ENCODE measurements at places on chromosomes 12 and 14.

DNA sequence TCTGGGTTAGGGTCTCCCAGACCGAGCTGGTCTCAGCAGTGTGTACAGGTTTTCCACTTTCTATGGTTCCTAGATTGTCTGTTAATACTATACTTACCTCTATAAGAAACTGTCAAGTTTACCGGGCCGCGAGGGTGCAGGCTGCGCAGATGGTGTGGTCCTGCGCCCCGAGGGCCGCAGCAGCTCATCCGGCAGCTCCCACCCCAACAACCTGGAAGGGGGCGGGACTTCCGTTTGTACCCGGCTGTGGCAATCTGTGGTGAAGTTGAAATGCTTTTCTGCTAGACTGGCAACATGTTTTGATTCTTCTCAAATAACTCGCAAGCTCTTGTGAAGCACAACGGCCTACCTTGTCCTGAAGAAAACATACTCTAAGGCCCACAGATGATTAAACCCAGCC lies at the start of gene CLEC9A:
Gene CLEC9A (plus strand): TSS at position 237 of the 400 bp plus-strand sequence. CDS start 22,006 bp downstream, outside the sequence.
- no peak for DNase-seq

- DNase-seq: no peak
Measured at GRCh38 chr14:96065661-96066459, 26.7 kb downstream of the C14orf132 start.

- DNase-seq: no peak
Measured at GRCh38 chr14:95322651-95323050, 2.9 kb upstream of the CLMN start.

GRCh38 chr12:50749459-50749882 lies 14.4 kb upstream of the ATF1 start:
- no peak for DNase-seq

DNA sequence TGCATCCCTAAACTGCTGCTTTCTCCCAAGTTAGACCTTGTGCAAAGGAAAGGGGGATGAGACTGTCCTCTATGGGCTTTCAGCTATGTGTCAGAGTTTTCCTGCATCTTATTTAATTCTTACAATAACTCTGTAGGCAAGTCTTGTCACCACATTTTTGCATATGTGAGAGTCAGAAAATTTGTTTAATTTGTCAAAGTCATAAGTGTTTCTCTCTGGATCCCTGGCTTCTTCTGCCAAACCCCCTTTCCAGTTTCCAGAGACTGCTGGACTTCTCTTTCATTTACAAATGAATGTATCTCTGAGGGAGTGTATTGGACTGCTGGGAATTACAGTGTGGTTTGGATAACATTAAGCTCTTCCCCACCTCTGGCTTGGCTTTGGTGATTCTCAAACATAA lies 877.6 kb upstream of the SEL1L start:
- no peak for DNase-seq

- no peak for DNase-seq
Measured at GRCh38 chr14:27391331-27391730, 793.5 kb upstream of the NOVA1 start.

DNA sequence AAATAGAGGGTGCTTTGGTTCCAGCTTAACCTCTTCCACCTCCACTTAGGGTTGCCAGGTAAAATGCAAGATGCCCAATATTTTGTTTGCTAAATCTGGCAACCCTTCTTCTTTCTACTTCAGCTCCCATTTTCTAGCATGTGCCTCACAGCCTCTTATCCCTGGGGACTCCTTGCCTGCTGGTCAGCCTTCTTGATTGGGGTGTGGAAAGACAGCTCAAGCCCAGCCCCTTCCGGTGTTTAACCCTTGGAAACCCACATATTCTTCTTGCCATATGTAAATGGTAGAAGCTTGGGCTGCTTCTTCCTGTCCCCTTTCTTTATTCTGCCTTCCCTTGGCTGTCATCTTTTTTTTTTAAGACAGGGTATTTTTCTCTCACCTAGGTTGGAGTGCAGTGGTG lies 5.7 kb downstream of the SPIC start:
- DNase-seq: no peak

GRCh38 chr14:89368490-89369477 lies 48.2 kb downstream of the FOXN3 start:
- DNase-seq: no peak

- no peak for DNase-seq
Measured at GRCh38 chr14:52352061-52352491, 38.0 kb downstream of the PTGER2 start.

DNA sequence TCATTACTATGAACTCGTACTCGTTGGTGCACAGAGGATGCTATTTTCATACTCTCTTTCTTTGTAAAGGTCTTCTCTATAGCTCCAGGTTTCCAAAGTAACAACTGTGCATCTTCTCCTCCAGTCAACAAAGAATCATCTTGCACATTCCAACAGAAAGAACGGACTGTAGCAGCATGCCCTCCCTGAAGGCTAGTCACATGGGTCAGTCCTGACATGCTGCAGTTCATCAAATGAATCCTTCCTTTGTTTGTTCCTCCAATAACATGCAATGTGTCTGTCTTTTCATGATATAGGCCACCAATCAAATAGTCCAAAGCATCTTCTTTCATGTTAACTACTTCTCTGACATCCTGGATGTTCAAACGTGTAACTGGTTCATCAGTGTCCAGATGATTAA lies 42.9 kb downstream of the WDR89 start:
- DNase-seq: no peak

- no peak for DNase-seq
Measured at GRCh38 chr12:91211866-91212265, 29.2 kb upstream of the DCN start.

GRCh38 chr14:68349900-68350629 lies 442.8 kb downstream of the ZFP36L1 start:
- DNase-seq: no peak

DNA sequence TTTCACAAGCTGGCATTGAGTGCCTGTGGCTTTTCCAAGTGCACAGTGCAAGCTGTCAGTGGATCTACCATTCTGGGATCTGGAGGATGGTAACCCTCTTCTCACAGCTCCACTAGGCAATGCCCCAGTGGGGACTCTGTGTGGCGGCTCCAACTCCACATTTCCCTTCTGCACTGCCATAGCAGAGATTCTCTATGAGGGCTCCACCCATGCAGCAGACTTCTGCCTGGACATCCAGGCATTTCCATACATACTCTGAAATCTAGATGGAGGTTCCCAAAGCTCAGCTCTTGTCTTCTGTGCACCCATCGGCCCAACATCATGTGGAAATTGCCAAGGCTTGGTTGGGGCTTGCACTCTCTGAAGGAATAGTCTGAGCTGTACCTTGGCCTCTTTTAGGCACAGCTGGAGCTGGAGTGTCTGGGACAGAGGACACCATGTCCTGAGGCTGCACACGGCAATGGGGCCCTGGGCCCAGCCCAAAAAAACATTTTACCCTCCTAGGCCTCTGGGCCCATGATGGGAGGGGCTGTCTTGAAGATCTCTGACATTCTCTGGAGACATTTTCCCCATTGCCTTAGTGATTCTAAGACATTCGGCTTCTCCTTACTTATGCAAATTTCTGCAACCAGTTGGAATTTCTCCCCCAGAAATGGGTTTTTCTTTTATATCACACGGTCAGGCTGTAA lies 313.3 kb upstream of the SFSWAP start:
- DNase-seq: no peak

- no peak for DNase-seq
Measured at GRCh38 chr12:76940671-76941445, 62.0 kb upstream of the CSRP2 start.

- no peak for DNase-seq
Measured at GRCh38 chr12:53365245-53365904, 14.6 kb upstream of the SP1 start.

DNA sequence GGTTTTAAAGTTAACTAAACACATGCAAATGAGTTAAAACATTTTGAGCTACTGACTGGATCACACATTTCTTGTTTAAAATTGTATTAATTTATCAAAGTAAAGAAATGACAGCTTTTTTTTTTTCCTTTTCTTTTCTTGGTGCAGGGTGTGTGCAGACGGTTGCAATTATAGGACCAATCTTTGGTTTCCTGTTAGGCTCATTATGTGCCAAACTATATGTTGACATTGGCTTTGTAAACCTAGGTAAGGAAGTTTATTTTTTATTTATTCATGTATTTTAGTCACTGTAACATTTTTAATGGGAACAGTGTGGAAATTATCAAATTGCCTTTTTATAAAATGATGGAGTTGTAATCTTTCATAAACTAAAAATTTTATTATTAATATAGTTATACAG lies 21.9 kb downstream of the SLCO1C1 start:
- no peak for DNase-seq

- no peak for DNase-seq
Measured at GRCh38 chr14:101363880-101364391, 197.4 kb upstream of the DIO3 start.

DNA sequence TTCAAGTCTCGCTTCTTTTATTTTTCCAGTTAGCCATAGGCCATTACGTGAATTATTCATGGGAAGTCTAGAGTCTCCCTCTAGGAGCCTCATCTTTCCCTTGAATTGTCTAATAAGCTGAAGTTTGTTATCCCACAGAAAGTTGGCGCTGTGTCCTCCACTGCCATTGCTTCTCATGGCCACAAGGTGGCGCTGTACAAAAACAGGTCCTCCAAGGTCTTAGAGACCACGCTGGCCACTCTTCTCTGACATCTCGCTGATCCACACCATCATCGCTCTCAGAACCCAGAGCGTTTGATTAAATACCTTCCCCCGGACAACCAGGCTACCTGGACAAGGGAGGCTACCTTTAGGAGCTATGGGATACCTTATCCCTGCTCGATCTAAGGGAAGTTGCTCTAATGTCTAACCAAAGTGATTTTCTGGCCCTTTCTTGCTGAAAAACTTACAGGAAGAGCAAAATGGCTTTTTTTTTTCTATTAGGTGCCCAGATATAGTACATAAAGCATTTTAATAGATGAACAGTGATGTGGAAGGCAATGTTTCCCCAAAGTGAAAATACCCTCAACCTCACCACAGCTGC lies 110.0 kb downstream of the CCDC60 start:
- no peak for DNase-seq

DNA sequence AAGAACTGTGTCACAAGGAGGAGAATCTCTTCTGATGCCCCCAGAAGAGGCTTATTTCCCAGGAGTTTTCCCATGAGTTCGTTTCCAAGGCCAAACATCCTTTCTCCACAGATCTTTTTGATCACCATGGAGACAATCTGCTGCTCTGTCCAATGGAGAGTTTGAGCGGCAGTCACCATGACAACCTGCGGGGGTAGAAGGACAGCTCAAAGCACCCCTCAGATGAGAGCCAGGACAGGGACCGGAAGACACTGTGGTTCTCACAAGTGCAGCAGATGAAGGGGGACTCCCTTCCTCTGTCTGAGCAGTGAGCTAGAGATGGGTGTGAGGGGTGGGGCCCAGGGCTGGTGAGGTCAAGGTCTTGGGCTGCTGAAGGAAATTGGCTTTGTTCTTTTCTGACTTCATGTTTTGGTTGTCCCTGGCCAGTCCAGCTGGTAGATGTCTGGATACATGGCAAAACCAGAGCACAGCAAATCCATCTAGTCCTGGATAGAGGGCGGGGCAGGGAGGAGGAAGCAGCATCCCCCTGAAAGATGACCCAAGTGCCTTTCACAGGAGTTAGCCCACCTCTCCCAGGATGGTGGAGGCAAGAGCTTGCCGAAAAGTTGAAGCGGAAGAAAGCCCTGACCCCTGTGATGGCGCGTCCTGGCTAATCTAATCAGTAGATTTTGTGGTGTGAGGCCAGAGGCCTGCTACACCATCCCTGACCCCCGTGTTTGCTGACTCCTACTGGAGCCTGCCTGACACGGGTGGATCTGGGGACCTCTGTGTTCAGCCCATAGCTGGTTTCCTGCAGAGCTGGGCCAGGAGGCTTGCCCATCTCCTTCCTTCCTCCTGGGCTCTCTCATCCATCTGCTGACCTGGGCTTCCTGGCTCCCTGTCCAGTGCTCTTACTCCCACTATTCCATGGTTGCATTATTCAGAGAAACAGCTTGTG lies 24.4 kb downstream of the DHRS2 start:
- no peak for DNase-seq

DNA sequence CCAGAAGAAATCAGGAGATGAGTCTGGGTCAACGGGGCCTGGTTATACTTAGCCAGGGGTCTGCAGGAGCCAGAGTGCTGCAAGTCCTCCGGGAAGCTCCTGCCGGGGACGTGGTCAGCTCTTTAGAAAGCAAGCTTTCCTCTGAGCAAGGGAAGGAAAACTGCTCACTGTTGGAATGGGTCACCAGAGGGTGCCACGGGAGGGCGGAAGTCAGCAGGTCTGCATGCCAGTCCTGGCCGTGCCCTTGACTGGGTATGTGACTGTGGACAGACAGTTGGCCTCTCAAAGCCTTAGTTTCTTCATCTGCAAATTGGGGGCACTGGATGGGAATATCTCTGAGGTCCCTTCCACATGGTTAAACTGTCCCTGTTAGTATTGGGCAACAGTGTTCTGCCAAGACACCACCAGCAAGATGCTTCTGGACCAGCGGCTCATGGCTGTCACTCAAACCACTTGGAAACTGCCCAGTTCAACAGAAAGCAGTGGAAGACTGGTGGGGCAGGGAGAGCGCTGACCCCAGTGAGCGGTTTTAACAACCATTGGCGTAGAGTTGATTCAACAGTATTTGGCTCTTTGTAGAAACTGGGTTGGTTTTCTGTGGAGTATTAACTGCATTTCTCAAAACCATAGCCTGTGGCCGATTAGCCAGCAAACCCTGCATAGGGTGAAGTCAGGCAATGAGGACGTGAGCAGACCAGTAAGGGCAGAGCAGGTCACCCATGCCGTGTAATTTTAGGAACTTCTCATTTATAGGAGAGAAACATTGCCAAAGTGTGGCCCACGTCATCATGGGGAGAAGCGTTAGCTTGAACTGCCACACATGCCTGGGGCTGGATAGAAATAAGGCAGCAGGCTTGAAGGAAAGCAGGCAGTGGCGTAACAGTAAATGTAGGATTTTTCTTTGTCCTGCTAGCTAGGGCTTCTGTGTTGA lies 163.9 kb upstream of the PRMT8 start:
- no peak for DNase-seq

- no peak for DNase-seq
Measured at GRCh38 chr14:58296726-58297125, 1.6 kb upstream of the ARID4A start.

GRCh38 chr12:3534511-3534910 lies 43.5 kb downstream of the PRMT8 start:
- no peak for DNase-seq

GRCh38 chr12:54549774-54550451 lies 512 bp downstream of the PDE1B start:
- DNase-seq: no peak

- no peak for DNase-seq
Measured at GRCh38 chr14:78946949-78947348, 776.8 kb downstream of the NRXN3 start.

DNA sequence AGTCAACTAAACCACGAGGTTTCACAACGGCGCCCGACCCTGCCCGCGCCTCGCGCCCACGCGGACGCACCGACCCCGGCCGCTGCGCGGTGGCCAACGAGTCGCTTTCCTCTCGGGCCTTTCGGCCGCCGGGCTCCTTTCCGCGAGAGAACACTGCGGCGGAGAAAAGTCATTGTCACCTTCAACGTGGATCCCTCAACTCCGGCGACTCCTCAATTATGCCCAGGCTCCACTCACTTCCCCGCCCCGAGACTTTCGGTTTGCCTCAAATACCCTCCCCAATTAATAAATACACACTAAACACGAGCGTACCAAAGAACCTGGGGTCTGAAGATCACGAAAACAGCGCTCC lies 450 bp downstream of the SINHCAF start:
- DNase-seq: no peak

- DNase-seq: no peak
Measured at GRCh38 chr12:46266382-46266791, 2.5 kb downstream of the SLC38A1 start.

Data from substantia nigra (tissue), 51 donors.